ENCODE measurements at places on chromosomes 3 and 15.

DNA sequence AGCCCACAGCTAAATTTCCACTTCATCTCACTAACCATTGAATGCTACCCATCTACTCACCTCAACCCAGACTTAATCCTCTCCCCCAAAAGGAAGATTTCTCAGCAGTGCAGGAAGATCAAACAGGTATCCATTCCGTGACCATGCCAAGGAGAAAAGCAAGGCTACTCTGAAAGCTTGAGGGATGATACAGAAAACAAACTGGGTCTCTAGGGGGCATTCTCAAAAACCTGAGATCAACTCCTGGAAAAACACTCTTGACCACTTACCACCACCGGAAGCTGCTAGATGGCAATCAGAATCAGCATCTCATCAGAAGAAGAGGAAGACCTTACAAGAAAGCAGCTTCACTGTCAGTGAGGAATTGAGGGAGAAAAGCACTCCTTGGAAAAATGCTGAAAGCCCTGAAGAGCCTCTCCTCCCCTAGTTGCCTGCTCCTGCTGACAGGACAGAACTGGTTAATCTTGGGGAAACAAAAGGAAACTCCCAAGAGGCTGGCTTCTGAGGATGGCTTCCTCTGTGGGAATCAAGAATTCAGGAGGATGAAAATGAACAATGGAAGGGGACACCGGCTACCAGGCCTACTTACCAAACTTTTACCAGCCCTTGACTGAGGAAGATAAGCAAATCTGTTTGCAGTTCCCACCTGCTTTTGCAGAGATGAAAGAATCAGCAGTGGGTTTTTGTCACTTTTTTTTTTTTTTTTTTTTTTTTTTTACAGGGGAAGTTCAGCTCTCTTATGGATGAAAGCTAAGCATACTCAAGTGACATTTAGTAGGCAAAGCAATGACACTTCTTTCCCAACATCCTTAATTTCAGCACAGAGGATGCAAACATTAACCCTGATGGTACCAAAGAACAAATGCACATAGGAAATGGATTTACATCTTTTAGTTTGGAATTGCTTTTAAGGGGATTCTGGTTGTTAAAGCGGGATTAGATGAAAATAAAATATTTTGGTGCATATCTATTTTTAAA, at the start of gene ATP8B4:
Gene ATP8B4 (minus strand): TSS at position 171 of the 978 bp plus-strand sequence. CDS start 12,267 bp downstream, outside the sequence.
- no peak for DNase-seq

- DNase-seq = no peak
Observed at GRCh38 chr3:153621953-153622352, 459.9 kb downstream of the RAP2B start.

GRCh38 chr3:42216302-42216701, 49.7 kb downstream of the CCK start:
- no peak for DNase-seq

GRCh38 chr15:36415643-36416042, 163.8 kb upstream of the CDIN1 start:
- DNase-seq = no peak

- no peak for DNase-seq
Observed at GRCh38 chr3:177968891-177969290, 567.3 kb upstream of the KCNMB2 start.

DNA sequence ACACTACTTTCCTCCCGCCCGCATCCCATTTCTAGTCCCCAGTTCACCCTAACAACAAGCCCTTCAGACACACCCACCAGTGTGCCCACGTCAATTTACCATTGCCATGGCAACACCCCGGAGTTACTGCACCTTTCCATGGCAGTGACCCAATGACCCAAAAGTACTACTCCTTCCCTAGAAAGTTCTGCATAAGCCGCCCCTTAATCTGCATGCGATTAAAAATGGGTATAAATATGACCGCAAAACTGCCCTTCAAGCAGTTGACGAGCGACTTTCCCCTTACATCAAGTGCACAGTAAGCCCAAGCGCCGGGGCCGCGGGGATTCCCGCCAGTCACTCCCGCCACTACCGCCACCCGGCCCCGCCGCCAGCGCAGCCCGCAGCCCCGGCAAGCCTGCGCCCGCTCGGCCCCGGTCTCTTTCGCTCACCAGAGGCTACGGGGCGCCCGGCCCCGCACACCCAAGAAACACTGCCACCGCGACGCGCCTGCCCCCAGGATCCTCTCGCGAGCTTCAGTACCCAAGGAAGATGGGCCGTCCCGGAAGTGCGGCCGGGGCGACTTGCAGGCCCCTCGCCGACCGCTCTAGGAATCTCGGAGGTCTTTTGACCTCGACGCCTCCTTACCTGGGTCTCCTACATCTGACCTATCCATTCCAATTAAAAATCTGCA, 27.2 kb upstream of the ZNF502 start:
- DNase-seq = peak; percentile 69

Measured in NCI-H1417 (cell line).